ENCODE measurements at places on chromosomes 13 and 19.

GRCh38 chr19:30442674-30443073 lies 70.5 kb downstream of the ZNF536 start:
- no peak for DNase-seq

DNA sequence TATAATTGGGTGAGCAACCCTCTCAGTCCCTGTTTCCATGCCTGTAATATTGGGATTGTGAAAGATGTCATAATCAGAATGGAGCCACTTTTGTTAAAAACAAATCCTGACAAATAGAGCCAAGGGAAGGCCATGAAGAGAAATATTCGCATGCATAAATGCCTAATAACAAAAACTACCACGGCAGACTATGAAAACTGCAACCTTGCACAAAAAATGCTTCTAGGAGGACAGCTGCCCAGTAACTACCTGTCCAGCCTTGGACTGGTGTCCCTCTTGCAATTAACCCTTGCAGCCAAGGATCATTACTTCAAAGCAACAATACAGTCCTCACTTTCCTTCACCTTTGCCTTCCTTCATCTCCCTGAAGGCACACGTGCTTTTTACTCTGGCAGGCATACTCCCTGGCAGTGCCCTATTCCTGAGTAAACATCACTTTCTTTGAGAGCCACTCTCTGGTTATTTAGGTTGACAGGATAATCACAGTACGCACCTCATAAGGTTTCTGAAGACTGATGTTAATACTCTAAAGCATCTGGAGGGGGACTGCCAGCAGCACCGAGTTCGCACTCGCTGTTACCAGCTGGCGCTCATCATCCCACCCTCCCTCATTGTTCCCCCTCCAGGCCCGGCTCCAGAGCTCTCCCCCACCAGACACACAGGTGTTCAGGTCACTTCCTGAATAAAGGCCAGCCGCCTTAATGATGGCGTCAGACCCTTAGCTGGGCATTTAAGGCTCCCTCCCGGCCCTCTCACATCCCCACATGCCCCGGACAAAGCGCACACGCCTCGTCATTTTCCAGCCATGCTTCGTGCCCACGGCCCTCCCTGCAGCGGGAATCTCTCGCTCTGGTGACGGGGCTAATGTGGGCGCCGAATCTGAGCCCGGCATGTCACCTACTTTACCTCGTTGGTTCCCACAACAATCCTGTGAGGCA lies 57.3 kb downstream of the CDADC1 start:
- DNase-seq = no peak

GRCh38 chr13:113118261-113119021 lies 4.2 kb upstream of the F10 start:
- DNase-seq = no peak

GRCh38 chr19:6890401-6890913 lies 3.1 kb downstream of the ADGRE1 start:
- peak; percentile 42 for DNase-seq

DNA sequence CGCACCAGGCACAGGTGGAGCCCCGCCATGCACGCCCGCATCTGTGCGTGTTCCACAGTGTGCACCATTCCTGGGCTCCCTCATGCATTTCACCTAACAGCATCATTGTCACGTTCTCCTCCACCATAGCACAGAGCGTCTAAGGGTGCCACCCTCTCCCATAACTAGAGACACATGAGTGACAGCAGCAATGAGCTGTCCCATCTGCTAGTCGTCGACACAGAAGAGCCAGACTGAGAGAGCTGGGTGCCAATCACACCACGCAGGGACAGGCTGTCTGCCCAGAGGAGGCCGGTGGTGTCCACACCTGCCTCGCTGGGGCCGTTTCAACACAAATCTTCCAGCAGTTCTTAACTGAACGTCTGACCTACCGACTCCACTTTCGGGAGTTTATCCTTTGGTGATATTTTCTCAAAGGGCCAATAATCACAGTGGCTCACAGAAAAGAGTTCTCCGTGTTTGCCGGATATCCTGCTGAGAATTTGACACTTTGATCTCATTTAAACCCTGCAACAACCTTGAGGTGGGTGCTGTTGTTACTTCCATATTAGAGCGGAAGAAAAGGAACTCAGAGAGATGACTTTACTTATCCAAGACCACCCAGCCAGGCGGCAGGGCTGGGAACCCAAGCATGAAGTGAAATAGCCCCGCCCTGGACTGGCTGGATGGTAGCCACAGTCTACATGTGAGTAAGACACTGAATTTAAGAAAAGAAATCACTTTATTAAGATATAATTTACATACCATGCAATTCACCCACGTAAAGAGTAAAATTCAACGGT lies 16.2 kb downstream of the CLEC11A start:
- no peak for DNase-seq

- no peak for DNase-seq
Measured at GRCh38 chr13:41614671-41615527, 157.5 kb downstream of the RGCC start.

DNA sequence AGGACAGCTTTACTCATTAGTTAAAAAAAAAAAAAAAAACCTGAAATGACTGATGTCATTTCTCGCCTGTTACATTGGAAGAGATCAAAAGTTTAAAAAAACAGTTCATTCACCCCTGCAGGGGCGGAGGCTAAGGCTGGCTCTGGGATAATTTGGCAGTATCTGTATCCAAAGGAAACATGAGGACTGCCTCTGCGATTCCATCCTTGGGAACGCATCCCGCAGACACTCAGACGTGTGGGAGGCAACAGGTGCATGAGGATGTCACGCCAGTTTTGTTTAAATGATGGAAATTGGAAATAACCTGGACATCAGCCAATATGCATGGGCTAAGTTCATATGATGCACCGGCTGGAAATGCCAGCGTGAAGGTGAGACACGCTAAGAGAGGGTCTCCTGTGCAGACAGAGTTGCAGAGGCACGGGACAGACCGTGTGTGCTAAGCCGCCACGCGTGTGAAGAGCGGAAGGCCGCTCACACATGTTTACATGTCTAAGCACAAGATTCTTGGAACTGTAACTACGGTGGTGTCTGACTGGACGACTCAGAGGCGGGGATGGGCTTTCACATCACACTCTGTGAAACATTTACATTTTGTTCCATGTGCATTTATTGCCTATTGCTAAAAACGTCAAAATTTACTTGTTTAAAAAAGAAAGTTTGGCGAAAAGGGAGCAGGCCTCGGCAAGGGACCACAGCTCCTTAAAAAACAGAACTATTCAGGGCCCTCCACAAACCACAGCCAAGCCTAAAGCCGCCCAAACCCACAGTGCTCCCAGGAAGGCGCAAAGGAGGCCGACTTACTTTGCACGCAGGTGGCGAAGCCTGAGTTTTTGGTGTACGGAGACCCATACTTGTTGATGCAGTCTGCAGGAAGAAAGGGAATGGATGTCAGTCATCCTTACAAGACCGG lies 17.9 kb downstream of the GAS6 start:
- no peak for DNase-seq

- DNase-seq = no peak
Measured at GRCh38 chr19:51282335-51282734, 29.1 kb upstream of the IGLON5 start.

- DNase-seq = no peak
Measured at GRCh38 chr13:80454245-80454644, 113.3 kb upstream of the SPRY2 start.

DNA sequence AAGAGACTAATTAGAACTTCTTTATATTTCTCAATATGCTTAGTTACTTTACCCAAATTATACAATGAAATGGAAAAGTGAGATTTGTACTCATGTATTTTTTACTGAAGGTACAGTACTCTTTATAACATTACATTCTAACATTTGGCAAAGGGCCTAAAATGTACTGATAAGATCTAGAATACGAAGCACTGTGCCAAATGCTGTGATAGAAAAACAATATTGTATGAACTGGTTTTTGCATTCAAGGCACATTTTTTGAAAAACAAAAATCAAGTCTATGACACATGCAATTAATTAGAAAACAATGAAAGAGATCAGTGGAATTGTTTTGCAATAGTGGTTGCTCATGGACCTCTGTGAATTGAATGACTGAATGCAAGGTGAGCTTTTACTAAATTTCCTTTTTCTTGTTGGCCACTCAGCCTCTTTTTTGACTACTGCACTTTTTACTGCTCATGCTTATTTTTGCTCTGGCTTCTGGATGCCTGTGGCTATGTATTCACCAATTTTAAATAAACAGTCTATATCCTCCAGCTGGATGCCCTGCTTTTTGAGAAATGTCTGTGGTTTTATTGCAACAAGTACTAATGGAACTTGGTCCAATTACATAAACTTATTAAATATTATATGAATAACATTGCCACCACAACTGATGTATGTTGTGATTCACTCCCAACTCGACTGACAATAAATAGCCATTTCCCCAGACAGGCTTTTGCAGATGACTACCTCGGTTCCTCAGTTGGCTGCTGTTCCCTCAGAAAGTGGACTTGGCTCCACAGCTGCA lies 41.4 kb upstream of the OBI1 start:
- no peak for DNase-seq

DNA sequence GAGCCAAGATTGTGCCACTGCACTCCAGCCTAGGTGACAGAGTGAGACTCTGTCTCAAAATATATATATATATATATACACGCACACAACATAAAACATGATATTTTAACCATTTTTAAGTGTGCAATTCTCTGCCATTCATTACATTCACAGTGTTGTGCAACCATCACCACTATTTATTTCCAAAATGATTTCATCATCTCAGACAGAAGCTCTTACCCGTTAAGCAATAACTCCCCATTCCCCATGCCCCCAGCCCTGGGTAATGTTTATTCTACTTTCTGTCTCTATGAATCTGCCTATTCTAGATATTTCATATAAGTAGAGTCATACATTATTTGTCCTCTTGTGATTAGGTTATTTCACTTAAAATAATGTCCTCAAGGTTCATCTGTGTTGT lies 20.3 kb downstream of the WDR88 start:
- DNase-seq = no peak

DNA sequence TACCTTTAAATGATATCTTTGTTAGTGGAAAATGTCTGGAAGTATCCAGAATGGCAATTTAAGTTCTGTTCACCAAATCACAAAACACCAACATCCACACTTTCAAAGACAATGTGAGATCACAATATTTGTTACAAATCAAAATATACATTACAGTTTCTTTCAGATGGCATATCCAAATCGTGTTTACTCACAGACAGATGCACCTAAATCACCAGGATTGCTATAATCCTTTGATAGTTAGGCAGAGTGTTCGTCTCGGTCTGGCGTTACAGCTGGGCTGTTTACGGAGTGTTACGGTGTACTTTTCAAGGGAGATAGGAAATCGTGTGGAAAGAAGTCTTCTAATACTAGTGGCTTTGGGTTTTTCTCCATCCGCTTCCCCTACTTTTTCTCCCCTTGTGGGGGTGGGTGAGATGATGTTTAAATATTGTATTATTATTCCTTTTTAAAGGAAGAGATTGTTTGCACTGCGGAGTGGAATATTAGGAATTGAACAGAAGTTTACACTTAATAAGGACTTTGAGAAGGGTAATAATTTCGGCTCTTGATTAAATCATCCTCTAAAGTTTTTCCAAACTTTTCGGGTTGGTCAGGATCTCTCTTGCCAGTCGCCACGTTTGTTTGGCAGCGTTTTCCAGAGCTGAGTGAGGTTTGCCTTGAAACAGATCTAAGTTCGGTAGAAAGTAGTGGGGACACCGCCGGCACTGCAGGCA lies 1.8 kb downstream of the MAB21L1 start:
- DNase-seq = no peak

DNA sequence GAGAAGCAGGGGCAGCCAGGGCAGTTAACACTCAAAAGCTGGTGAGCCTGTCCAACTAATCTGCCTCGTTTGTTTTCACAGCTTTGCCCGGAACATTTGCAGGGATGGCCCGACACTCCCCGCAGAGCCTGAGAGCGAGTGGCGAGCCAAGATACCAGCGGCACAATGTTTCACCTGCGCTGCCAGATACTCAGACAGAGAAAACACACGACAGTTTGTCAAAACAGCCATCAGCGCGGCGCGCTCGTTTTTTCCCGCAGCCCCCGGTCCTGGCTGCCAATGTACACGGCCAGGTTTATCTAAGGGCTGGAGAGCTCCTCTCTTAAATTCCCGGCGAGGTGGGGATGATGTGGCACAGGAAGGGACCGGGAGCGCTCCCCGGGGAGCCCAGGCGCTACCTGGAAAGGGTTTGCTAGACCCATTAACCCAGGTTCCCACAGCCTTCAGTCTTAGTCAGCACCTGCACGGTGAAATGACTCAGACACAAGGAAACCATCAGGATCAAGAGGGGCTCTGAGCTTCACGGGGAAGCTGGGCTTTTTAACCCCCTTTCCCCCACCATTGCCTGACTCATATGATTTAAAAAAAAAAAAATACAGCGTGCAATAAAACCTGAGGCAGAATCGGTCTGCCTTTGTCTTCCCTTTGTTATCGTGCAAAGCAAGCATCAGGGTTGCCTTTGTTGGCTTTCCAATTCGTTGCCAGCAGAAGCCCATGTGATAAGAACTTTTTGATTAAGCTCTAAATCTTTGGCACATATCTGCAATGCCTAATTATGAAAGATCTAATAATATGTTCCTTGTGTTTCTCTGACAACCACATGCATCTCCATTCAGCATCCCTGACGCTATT lies 186.2 kb downstream of the EFNB2 start:
- DNase-seq = no peak

DNA sequence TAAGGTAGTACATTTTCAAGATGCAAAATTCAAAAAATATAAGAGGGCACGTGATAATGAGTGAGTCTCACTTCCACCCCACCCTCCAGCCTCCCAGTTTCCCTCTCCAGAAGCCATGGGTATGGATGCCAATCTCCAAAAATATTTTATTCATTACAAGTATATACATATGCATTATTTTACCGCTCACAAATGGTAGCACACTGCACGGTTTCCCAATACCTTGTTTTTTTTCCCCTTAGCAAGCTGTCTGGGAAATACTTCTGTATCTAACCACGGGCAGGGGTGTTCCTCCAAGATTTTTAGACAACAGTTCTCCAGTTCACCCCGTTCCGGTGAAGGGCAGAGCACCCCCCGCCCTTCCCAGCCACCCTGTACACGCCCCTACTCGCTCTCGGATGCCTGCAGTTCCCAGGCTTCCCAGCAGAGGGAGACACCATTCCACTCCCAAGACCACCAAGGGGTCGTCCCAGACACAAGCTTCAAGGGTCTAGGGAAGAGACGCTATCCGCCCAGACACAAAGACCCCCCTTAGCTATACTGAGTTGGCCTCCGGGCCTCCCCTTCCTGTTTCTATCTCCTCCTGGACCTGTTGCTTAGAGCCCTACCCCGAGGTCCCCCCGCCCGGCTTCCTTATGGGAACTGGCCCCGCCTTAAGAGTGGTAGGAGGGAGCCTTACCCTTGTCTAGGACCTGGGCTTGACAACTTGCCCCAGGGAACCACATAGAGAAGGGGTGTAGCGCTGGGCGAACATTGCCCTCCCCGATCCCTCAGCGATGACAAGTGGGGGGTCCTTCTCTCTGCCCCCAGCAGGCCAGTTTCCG lies 1.1 kb upstream of the FXYD3 start:
- DNase-seq = peak; percentile 79

- DNase-seq = no peak
Measured at GRCh38 chr13:76637641-76638141, 248.5 kb downstream of the KCTD12 start.

- no peak for DNase-seq
Measured at GRCh38 chr19:37928527-37929286, 21.7 kb downstream of the SIPA1L3 start.

Measured in CD4-positive, alpha-beta T cell treated with Interleukin-17A for 4 hours (primary cell).